Kidney epithelial cell (primary cell): ENCODE measurements at places on chromosomes 6 and 20.

- no peak for DNase-seq
Observed at GRCh38 chr6:169169375-169169774, 84.3 kb downstream of the THBS2 start.

GRCh38 chr6:132413499-132413802, 12.2 kb upstream of the MOXD1 start:
- no peak for DNase-seq

- no peak for DNase-seq
Observed at GRCh38 chr20:61737812-61738443, 327.8 kb downstream of the TAF4 start.

GRCh38 chr6:112594886-112595594, 247.9 kb downstream of the RFPL4B start:
- DNase-seq, result no peak
